ENCODE measurements at places on chromosomes 16 and 17.

GRCh38 chr16:24499193-24499814, 40.1 kb upstream of the RBBP6 start:
- peak; percentile 71 for DNase-seq

DNA sequence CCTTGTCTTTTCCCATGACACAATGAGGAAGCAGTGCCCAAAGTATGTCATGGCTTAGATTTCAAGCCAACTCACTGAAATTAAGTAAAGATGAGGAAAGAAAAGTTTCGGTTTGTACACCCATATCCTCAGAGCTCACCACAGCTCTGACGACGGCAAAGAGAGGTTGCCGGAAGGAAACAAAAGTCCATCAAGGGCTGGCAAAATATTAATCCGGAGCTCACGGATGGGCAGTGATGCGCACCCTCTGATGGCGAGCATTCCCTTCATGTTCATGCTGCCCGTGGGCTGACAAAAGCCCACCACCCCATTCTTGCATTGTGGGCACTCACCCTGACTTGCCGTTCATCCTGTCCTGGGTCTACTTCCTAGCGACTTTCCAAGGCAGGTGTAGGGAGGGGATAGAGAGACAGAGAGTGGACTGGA, 103.1 kb downstream of the SOX9 start:
- DNase-seq = no peak

GRCh38 chr17:73738751-73739575, 94.7 kb upstream of the SDK2 start:
- no peak for DNase-seq

DNA sequence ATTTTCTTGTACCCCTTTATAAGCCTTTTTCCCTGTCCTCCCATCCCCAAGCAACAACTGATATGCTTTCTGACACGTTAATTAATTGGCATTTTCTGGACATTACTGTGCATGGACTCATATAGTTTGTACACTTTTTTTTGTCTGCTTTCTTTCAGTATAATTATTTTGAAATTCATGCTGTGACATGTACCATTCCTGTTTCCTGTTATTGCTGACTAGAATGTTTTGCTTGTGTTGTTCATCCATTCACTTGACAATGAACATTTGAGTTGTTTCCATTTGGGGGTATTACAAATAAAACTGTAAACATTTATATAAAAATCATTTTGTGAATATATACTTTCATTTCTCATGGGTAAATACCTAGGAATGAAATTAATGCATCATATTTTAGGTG, 50.6 kb downstream of the RBBP6 start:
- DNase-seq = no peak

DNA sequence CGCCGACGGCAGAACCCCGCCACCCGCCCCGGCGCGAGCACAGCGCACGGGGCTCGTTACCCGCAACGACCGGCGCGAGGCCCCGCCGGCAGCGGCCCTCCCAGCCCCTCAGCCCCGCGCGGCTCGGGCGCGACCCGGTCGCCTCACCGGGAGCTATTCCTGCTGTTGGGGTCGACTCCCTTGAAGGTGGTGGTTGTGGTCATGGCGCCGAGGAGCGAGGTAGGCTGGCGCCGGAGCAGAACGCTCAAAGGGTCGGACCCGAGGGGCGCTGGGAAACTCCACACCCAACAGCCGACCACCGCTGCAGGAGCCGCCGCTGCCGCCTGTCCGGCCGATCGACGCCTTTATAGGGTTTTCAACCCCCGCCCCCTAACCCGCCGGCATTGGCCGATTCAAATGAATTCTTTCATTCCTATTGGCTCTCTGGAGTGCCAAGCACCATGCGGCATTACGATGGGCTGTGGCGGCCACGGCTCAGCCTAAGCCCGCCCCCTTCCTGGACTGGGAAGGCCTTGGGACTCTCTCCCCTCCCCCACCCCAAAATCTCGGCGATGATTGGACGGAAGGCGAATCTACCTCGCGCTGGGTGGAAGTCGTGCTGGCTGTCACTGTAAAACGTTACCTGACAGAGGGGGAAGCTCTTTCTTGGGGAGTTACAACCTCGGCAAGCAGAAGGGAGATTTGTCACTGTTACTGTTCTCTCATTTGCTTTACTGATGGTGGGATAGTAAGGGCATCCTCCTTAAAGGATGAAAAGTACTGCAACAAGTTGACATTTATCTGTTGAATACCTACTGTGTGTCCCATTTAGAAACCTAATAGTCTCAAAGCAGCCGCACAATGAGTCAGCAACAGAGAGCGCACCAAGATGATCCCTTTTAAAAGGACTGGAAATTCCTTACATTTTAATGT, at the start of gene JPT1:
TSS of gene JPT1 (minus strand) at position 318 of the 912 bp plus-strand sequence. CDS start at position 203, 115 bp downstream.
- peak; percentile 96 for DNase-seq

GRCh38 chr16:88561485-88562359, 8.5 kb upstream of the ZC3H18 start:
- DNase-seq = peak; percentile 53

DNA sequence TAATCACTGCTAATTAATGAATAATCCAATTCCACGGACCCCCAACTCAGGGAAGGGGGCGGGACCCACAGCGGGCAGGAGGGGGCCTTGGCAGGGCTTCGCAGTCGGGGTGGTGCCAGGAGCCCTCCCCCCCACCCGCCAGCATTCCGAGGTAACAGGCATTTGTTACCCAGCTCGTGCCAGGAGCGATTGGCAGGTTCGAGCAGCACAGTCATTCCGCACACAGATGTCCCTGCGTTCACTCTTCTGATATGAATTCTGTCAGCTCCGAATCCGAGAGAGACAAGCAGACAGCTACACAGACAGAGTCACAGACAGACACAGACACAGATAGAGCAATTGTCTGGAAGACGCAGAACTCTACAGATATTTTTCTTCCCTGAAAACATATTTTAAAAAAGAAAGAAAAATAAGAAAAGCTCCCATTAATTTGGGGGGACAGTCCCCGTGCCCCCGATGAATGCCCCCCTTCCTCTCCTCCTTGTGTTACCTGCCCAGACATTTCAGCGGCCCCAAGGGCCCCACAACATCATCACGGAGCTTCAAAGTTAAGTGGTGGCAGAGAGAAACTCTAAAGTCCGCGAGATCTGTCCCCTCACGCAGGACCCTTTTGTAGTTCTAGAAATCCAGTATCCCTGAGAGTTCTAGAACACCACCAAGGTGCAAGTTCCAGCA, 10.2 kb downstream of the NEUROD2 start:
- no peak for DNase-seq

- no peak for DNase-seq
Observed at GRCh38 chr17:42005166-42005565, 12.1 kb downstream of the DNAJC7 start.

DNA sequence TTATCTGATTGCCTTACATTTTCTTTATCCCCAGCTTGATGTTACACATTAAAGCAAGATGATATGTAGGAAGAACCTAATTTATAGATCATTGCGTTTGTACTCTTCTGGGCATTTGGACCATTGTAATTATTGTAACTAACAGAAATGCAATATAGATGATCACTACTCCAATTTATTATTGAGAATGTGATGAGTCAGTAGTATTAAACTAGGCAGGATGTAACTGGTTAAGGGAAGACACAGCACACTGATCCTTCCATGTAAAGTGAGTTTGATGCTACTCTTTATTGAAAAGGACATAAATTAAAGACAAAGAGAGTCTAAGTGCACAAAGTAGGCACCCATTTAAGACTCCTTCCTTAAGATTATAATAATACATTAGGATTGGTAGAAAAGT, 223.8 kb downstream of the KIF2B start:
- no peak for DNase-seq

DNA sequence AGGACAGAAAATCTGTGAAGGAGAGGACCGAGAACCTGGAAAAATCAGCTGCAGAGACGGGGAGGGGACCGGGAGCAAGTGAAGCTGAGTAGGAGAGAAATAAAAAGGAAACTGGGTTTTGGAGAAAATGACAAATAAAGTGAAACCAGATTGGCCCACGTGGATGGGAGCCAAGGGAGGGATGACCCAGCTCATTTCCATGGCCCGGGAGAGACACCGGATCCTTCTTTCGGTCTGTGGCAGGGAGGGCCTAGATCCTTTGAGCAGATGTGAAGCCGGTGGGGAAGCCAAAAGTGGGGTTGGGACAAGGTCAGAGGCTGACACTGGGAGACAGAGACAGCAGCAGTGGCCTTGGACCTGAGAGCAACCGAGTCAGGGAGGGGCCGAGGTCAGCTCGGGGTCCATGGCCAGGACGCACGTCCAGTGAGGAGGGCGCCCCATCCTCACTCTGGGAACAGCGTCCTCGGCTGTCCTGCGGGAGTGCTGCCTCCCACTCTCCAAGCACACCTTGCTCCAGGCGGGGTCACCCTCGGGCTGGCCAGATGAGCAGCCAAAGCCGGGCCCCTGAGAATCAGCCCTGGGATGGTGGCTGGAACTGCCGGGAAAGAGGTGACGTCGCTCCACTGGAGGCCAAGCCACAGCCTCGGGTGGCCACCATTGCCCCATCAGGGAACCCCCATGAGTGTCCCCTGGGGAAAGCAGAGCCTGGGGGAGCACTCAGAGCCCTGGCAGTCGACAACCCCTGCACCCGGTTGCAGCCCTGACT, 50.8 kb upstream of the CDR2 start:
- no peak for DNase-seq

GRCh38 chr17:74742978-74743545, 5.4 kb upstream of the NHERF1 start:
- no peak for DNase-seq

DNA sequence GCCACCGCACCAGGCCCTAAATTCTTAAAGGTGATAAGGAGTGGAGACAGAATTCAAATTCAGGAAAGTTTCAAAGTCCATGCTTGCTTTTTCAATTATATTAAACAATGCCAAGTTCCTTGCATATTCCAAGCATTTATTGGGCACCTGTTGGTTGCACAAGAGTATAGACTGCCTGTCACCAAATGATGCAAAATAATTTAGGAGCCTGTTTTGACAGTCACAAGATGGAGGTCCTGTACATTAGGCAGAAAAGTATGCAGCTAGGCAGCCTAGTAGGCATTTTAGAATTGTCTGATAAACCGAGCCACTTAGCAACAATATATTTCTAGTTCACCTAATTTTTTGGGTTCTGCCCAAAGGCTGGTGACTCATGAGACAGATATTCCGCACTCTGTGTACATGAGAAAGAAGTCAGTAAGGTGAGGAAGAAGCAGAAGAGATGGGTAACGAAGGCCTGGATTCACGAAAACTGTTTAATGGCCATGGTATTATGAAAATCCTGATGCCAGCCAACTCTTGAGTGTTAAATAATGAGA, 7.3 kb downstream of the ACACA start:
- DNase-seq = no peak

DNA sequence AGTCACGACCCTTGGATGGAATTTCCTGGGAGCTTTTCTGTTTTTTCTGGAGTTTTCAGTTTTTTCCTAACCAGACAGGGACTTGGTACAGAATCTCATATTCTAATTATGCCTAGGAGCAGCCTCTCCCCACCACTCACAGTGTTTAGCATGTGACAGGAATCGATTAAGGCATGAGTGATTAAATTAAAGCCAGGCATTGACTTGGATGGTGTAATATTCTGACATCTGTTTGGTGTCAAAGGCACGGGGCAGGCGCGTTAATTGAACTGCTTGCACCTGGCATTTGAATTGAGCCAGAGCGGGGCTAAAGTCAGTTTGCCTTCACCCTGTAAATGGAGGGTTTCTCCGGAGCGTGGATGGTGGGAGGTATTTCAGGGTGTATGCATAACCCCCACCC, 11.9 kb downstream of the MAPT start:
- no peak for DNase-seq

DNA sequence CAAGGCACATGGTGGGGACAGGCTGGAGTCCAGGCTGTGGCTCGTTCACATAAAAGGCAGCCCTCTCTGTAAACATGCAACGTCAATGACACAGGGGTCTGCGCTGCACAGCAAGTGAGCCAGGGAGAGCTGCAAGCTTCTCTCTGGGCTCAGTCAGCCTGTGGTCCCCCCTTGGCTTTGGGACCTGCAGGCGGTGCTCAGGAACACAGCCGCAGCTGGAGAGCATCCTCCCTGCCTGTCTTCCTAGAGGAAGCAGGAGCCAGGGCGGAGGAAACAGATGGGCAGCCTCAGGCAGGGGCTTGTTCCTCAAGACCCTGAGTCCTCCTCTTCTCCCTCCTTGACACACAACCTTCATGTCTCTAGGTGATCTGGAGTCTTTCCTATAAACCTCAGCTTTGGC, 228.0 kb downstream of the C16orf78 start:
- DNase-seq = peak; percentile 50

GRCh38 chr16:24308200-24308599, 52.1 kb downstream of the CACNG3 start:
- DNase-seq = no peak

- no peak for DNase-seq
Observed at GRCh38 chr16:3838600-3839401, 41.7 kb downstream of the CREBBP start.

DNA sequence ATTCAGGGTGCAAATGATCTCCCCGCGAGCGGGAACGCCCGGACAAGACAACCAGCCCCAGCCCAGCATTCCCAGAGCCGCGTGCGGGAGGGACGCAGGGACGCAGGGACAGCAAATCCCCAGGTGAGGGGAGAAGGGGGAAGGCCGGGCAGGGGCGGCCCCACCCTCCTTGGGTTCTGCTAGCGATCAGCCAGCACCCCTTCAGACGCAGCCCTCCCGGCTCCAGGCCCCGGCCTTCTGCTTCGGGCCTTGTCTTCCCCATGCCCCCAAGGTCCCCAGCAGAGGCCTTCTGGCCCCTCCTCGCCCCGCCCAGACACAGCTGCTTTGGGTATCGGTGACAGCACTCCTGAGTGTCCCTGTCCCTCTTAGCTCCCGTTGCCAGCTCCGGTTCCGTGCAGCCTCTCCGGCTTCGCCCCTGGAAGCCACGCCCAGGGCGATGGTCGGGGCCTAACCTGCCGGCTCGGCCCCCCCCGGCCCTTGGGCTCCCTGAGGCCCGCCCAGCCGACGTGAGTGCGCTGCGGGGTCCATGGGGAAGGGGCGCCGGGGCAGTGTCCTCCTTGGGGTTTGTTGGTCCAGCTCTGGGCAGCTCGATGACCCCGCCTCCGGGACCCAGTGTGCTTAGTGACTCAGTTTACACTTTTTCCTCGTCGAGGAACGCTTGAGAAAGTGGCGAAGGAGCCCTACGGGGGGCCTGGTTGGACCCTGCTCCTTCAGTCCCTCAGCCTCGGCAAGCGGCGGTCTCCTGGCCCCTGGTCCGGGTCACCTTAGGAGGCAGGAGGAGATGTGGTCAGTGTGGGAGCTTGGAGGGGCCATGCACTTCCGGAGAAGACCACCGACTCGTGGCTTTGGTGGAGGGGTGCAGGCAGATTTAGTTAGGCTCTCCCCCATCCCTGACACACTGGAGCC, 50.5 kb upstream of the AMZ2 start:
- peak; percentile 20 for DNase-seq

DNA sequence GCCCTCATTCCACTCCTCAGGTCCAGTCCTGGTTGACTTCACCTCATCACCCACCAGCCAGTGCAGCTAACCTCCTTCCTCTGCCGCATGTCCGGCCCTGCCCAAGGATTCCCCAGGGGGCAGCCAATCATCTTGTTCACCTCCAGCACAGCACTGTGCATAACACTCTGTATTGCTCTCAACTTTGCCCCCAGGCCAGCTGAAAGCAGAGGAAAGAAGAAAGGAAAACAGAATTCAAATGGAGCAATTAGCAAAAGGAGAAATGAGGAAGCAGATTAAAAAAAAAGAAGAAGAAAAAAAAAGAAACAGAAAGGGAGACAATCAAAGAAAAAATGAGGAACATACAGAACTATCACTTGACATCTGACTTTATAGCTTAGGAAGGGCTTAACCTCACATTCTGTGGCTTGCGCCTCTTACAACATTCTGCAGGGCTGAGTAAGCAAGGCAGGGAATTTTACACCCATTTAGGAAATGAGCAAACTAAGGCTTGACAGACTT, 26.1 kb downstream of the GAS7 start:
- DNase-seq = no peak

Data from endothelial cell (in vitro differentiated cells).